Muscle of leg (tissue), 16 donors: ENCODE measurements at places on chromosomes 5 and 9. TPM values are rescaled to one million over a fixed set of nuclear protein-coding genes. Genes with fewer than 3 reads are reported as not detected.

The ARSK gene
- total RNA-seq = 7.9 TPM

The TUSC1 gene
- 12.5 TPM for total RNA-seq

GRCh38 chr9:928363-929042, 48.0 kb upstream of the DMRT3 start:
- no peaks in the 10 kb centered on the region for H3K36me3 ChIP-seq
- no peaks in the 10 kb centered on the region for H3K4me1 ChIP-seq
- no peak overlapping the region for H3K27ac ChIP-seq
- H3K4me3 ChIP-seq = no peak overlapping the region
- DNase-seq = peak; percentile 3

GRCh38 chr9:137371946-137372651, 50.9 kb downstream of the EXD3 start:
- H3K4me1 ChIP-seq = peaks cover 21% of the 10 kb centered on the region
- no peak overlapping the region for H3K4me3 ChIP-seq
- no peaks in the 10 kb centered on the region for H3K36me3 ChIP-seq
- no peaks in the 10 kb centered on the region for H3K27me3 ChIP-seq
- H3K27ac ChIP-seq = no peak overlapping the region

The TAF1L gene
- under 0.01 TPM for total RNA-seq

- H3K27me3 ChIP-seq = no peaks in the 10 kb centered on the region
- H3K27ac ChIP-seq = no peak overlapping the region
- H3K36me3 ChIP-seq = no peaks in the 10 kb centered on the region
These were observed 29.5 kb upstream of the TRIM14 start for GRCh38 chr9:98148486-98148885.

GRCh38 chr9:72256931-72257330, 107.7 kb downstream of the GDA start:
- no peaks in the 10 kb centered on the region for H3K27me3 ChIP-seq
- H3K4me3 ChIP-seq = no peak overlapping the region
- H3K27ac ChIP-seq = no peak overlapping the region
- no peak for DNase-seq

- DNase-seq = no peak
- no peak overlapping the region for H3K27ac ChIP-seq
- H3K27me3 ChIP-seq = peaks cover 2% of the 10 kb centered on the region
- no peaks in the 10 kb centered on the region for H3K36me3 ChIP-seq
- H3K4me3 ChIP-seq = no peak overlapping the region
These were observed 7.7 kb downstream of the FBP1 start for GRCh38 chr9:94631599-94631998.

GRCh38 chr5:174692982-174693422, 31.4 kb upstream of the MSX2 start:
- H3K4me3 ChIP-seq = no peak overlapping the region
- H3K27ac ChIP-seq = no peak overlapping the region
- peaks cover 76% of the 10 kb centered on the region for H3K27me3 ChIP-seq

- no peaks in the 10 kb centered on the region for H3K36me3 ChIP-seq
- no peaks in the 10 kb centered on the region for H3K4me1 ChIP-seq
- H3K27ac ChIP-seq = no peak overlapping the region
- H3K27me3 ChIP-seq = no peaks in the 10 kb centered on the region
- H3K4me3 ChIP-seq = no peak overlapping the region
These were observed 114.0 kb downstream of the MAT2B start for GRCh38 chr5:163619273-163619934.

The TCOF1 gene
- 12.6 TPM for total RNA-seq

- peaks cover 5% of the 10 kb centered on the region for H3K27me3 ChIP-seq
- peaks cover 5% of the 10 kb centered on the region for H3K4me1 ChIP-seq
- no peak for DNase-seq
- no peak overlapping the region for H3K4me3 ChIP-seq
These were observed 62.8 kb upstream of the LMX1B start for GRCh38 chr9:126550891-126551351.

DNA sequence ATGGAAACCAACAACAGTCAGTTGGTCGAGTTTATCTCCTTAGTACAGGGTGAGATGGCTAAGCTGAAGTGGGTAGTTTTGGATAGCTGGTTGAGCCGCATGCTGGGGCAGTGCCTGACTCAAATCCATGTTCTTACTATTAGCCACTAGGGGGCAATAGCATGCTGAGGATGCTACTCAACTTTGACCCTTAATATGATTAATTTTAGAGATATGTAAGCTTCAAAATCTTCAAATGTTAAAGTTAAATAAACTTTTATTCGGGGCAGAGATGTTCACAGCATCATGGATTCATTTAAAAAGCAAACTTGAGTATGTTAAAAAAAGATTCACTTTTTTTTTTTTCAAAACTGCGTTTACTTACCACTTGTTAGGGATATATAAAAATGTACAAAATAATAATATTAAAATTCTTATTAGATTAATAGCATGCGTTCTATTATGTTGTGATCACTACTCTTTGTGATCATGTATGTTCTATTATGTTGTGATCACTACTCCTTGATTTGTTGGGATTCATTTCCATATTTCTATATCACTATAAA, 57.0 kb downstream of the C9orf153 start:
- H3K27me3 ChIP-seq = no peaks in the 10 kb centered on the region
- no peak overlapping the region for H3K4me3 ChIP-seq

DNA sequence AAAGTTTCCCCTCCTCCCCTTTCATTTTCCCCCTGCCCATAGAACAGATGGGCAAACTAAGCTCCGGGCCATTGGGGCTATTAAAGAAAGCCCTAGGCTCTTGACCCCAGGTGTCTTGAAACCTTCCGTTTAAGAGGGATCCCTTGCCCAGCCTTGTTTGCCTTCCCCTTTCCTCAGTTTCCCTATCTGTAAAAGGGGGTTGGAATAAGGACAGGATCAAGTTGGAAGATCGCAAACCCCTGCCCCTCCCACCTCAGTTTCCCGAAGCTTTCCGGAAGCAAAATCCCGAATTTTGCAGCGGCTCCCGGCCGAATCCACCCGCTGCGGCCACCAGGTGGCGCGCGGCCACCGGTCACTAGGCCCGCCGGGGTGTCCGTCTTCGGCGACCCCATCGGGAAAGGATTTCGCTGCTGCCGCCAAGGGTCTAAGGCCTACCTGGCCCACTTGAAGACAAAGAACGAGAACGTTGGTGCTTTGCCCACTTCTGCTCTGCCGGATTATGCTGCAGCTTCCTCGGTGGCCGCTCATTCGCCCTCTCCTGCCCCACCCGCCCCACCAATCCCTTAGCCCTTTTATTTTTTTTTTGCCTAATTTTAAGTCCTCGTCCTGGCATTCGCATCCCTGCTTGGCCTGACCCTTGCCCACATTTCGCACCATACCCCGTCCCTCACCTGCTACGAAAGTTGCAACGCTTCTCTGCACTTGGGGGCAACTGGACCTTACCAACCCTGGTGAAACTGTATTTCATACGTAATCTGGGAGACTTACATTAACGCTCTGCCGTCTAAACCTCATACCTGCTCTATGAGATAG, 962 bp upstream of the NR6A1 start:
- peaks cover 30% of the 10 kb centered on the region for H3K27me3 ChIP-seq
- peak overlapping the region; percentile 78 for H3K27ac ChIP-seq
- H3K4me1 ChIP-seq = peaks cover 34% of the 10 kb centered on the region
- DNase-seq = peak; percentile 91
- no peaks in the 10 kb centered on the region for H3K36me3 ChIP-seq
- peak overlapping the region; percentile 57 for H3K4me3 ChIP-seq

The DMRTA1 gene
- 0.35 TPM for total RNA-seq

GRCh38 chr5:56143373-56143714, 89.8 kb downstream of the ANKRD55 start:
- H3K4me3 ChIP-seq = no peak overlapping the region
- H3K27ac ChIP-seq = no peak overlapping the region
- peaks cover 2% of the 10 kb centered on the region for H3K4me1 ChIP-seq
- no peak for DNase-seq
- no peaks in the 10 kb centered on the region for H3K36me3 ChIP-seq

DNA sequence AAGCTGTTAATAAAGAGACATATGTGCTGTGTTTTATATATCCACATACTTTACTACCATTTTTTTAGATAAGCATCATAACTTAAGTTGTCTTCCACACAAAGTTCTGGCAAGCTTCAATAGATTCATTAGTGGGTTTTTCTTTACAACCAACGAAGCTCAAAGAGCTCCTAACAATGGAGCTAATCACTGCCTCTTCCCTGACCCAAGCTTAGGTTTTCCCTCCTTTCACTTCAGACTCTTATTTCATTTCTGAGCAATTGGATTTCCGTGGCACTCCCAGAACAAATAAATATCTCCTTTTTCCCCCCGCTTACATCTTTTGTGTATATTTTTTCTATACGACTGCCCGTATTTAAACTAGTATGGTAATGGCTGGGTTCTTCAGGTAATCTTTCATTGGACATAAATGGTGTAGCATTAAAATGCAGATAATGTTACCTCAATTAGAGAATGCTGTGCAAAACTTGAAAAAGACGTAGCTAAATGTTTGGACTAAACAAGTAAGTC, 275.5 kb upstream of the TMEM161B start:
- H3K4me1 ChIP-seq = no peaks in the 10 kb centered on the region
- H3K27ac ChIP-seq = no peak overlapping the region
- DNase-seq = no peak
- no peaks in the 10 kb centered on the region for H3K36me3 ChIP-seq

The ARL14EPL gene
- 0.09 TPM for total RNA-seq
